Large intestine (tissue), 12 donors: ENCODE measurements at places on chromosomes 6 and 20.

DNA sequence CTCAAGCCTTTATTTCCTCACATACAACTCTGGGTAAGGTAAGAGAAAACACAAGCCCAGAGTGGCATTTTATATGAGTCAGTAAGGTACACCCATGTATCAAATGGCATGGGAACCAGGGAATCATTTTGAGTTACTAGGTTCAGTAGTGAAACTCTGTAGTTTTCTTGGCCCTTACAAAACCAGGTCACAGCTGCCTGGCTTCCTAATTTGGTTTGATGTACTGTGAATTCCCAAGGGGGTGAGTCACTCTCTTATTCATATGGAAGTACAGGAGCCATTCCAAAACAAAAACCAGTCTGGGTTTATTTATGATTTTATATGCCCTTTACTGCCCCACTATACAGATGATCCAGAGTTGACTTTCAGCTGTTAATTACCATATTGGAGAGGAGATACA is 70.7 kb downstream of the PDE7B start:
- no peaks in the 10 kb centered on the region for H3K4me1 ChIP-seq
- H3K27me3 ChIP-seq = peaks cover 2% of the 10 kb centered on the region
- DNase-seq = no peak
- H3K27ac ChIP-seq = no peak overlapping the region
- H3K4me3 ChIP-seq = no peak overlapping the region

GRCh38 chr20:48169650-48170225 is 384.5 kb upstream of the SULF2 start:
- no peaks in the 10 kb centered on the region for H3K36me3 ChIP-seq
- H3K4me1 ChIP-seq = peaks cover 12% of the 10 kb centered on the region
- H3K4me3 ChIP-seq = no peak overlapping the region
- H3K27ac ChIP-seq = no peak overlapping the region
- no peak for DNase-seq

DNA sequence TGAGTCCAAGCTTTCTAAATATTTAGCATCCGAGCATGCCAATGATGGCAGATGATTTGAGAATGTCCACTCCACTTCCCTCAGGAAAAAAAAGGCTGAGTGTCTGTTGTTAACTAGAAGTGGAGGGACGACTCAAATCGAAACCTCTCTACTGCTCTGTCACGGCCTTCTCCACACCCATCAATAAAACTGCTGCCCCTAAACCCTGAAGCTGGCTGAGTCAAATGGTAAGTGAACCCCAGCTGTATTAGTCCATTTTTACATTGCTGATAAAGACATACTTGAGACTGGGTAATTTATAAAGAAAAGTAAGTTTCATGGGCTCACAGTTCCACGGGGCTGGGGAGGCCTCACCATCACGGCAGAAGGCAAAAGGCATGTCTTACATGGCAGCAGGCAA is 707.0 kb downstream of the QKI start:
- H3K4me1 ChIP-seq = no peaks in the 10 kb centered on the region
- no peaks in the 10 kb centered on the region for H3K27me3 ChIP-seq
- DNase-seq = no peak
- H3K36me3 ChIP-seq = no peaks in the 10 kb centered on the region
- H3K4me3 ChIP-seq = no peak overlapping the region

DNA sequence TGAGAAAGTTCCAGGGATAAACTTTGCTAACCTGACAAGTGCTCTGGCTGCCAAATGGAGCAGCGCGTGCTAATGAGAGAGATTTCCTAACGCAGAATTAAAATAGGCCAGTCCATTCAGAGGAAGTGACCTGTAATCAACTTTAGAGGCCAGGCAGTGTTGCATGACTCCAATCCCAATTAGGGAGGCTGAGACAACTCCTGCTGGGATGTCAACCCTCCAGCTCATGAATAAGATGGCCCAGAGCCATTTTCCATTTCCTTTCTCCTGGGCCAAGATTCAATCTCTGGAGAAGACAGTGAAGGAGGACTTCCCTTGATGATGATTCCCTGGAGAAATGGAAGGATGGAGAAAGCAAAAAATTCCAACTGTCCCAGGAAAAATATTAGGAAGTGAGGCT is 241.5 kb upstream of the RNF24 start:
- no peaks in the 10 kb centered on the region for H3K4me1 ChIP-seq
- H3K27me3 ChIP-seq = peaks cover 16% of the 10 kb centered on the region
- no peak for DNase-seq
- H3K36me3 ChIP-seq = no peaks in the 10 kb centered on the region

DNA sequence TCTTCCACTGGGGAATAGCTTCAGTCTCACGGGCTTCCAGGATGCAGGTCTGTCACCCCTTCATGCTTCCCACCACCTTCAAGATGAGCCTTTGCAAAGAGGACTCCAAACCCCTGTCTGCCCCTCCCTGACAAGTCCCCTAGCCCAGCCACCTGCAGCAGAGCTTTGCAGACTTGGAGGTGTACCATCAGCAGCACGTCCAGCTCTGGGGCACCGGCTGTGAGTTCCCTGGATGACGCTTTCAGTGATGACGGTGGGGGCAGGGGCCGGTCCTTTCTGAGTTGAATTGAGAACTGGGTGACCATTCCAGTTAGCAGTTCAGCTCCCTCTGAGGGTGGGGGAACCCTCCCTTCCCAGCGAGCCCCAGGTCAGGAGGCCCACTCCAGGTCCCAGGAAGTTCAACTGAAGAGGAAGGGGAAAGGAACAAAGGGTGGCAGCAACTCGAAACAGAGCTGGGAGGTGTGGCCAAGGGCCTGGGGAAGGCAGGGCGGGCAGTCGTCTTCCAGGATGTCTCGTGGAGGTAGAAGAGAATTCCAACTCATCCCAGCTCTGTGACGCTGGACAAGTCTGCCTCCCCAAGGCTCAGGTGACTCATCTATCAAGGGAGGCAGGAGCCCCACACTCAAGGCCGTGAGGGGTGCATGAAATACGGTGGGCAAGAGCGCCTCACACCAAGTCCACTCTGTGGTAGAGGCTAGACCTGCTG is 86.0 kb downstream of the PTPN1 start:
- no peaks in the 10 kb centered on the region for H3K36me3 ChIP-seq
- peaks cover 6% of the 10 kb centered on the region for H3K27me3 ChIP-seq
- peaks cover 7% of the 10 kb centered on the region for H3K4me1 ChIP-seq
- peak; percentile 31 for DNase-seq

DNA sequence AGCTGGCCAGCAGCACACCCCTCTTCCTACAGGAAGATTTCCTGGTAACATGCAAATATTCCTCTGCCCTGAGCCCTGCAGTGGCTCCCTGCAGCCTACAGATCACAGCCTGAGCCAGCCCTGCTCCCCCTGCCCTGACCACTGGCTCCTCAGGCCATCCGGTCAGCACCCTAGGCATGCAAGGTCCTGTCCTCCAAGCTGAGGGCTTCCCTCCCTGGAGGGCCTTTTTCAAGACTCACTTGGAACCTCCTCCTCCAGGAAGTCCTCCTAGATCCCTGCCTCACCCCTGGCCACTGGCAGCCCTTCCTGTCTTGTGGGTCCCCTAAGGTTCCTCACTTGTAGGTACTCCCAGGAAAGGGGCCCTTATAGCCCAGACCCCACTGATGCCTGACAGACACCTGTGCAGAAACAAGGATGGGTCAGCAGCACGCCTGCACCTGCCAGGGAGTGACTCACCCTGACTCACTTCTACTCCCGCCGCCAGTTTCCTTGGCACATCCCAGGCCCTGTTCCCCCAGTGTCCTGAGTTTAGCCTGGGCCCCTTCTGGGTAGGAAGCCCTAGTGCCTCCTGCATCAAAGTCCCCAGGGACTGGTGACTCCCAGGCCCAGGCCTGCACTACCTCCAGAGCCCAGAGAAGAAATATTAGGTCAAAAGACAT is 3.2 kb downstream of the SLC4A11 start:
- no peak overlapping the region for H3K27ac ChIP-seq
- peaks cover 63% of the 10 kb centered on the region for H3K27me3 ChIP-seq
- DNase-seq = no peak
- H3K4me1 ChIP-seq = peaks cover 11% of the 10 kb centered on the region
- H3K36me3 ChIP-seq = no peaks in the 10 kb centered on the region

- H3K27ac ChIP-seq = no peak overlapping the region
- H3K4me3 ChIP-seq = no peak overlapping the region
- H3K27me3 ChIP-seq = no peaks in the 10 kb centered on the region
- DNase-seq = no peak
- no peaks in the 10 kb centered on the region for H3K4me1 ChIP-seq
Observed at GRCh38 chr6:117167520-117168271, 97.7 kb upstream of the VGLL2 start.

DNA sequence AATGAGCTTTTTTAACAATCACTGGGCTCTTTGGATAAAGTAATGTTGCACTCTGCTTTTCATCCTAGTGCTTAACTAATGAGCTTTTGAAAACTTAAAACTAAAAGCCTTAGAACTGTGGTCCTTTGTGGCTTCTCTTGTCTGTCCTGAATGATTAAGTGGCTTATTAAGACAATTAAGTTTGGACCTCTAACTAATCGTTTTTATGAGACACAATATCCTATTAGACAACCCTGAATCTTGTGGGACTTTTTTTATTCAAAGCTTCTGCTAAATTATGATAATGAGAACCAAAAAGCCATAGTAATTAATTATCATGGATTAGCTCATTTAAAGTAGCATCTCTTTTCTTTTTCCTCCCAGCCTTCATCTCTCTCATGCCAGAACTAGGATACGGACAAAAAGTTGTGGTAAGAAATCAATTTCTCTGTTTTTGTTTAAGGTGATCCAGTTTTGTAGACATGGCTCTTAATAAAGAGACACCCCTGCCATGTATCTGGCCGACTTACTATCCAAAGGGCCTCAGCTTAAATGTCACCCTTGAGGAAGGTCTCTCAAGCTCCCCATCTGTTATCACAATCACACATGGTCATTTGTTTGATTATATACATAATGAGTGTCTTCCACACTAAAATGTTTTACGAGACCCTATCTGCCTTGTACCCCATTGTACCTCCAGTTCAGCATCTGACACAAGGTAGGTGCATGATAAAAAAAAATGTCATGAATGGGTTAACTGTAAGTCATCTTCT is 384.4 kb upstream of the IRAK1BP1 start:
- no peaks in the 10 kb centered on the region for H3K27me3 ChIP-seq
- H3K4me1 ChIP-seq = no peaks in the 10 kb centered on the region
- H3K27ac ChIP-seq = no peak overlapping the region
- no peaks in the 10 kb centered on the region for H3K36me3 ChIP-seq
- DNase-seq = no peak
- H3K4me3 ChIP-seq = no peak overlapping the region

GRCh38 chr6:170292407-170293158 is 1.7 kb upstream of the DLL1 start:
- peaks cover 25% of the 10 kb centered on the region for H3K4me1 ChIP-seq
- H3K27me3 ChIP-seq = peaks cover 94% of the 10 kb centered on the region
- peaks cover 9% of the 10 kb centered on the region for H3K36me3 ChIP-seq
- DNase-seq = no peak
- no peak overlapping the region for H3K4me3 ChIP-seq
- no peak overlapping the region for H3K27ac ChIP-seq

DNA sequence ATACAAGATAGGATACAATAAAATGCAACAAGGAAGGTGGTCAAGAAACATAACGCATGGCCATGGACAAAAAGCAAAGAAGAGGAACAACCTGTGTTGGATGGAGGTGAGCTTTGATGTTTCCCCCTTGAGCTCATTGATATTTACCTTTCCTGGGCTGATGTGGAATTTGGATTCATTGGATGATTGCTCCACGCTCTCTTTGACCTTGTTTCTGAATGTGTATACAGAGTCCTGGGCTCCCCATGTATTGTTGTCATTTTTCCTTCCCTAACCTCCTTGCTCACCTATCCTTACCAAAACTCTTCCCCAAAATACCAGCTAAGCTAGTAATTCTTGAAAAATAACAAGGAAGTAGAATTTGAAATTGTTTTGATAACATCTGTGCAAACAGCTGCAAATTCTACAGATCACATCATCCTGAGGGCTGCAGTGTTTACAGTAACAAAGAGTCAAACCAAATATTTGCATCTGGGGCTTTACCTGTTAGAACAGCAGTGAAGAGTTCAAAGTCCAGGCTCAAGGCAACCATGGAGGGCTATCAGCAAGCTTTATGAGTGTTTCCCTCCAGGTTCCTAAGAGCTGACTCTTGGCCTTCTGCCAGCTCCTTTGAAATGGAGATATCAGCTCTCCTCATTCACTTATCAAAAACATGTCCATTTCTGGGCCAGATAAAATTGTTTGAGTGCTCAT is 214.3 kb upstream of the MARCKS start:
- no peaks in the 10 kb centered on the region for H3K36me3 ChIP-seq
- DNase-seq = peak; percentile 96
- H3K4me3 ChIP-seq = no peak overlapping the region

GRCh38 chr6:121838842-121839241 is 403.4 kb downstream of the GJA1 start:
- no peaks in the 10 kb centered on the region for H3K36me3 ChIP-seq
- H3K4me3 ChIP-seq = no peak overlapping the region
- H3K27me3 ChIP-seq = no peaks in the 10 kb centered on the region
- H3K27ac ChIP-seq = no peak overlapping the region

DNA sequence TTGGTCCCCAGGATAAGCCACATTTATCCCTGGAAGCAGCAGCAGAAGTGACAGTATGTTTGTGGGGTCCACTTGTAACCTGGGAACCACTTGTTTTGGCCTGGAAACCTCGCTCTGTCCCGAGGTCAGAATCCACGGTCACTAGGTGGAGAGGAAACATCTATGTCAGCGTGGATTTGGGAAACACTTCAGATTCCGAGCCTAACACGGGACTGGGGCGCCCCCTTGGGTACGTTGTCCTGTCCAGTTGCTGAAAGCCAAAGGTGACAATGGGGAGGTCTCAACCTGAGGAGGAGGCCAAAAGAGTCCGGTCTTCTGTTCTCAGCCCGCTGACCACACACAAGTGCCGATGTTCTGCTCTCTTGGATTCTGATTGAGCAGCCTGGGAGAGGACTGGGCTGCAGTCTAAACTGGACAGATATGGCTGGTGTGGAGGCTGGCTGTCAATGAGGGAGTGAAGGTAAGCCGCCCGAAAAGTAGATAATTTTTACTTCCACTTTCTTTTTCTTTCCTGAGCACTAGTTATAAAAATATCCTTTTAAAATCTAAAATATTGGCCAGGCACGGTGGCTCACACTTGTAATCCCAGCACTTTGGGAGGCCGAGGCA is 4.9 kb upstream of the ZFP57 start:
- no peaks in the 10 kb centered on the region for H3K36me3 ChIP-seq
- no peak for DNase-seq
- H3K27me3 ChIP-seq = peaks cover 10% of the 10 kb centered on the region
- no peak overlapping the region for H3K27ac ChIP-seq

- H3K27ac ChIP-seq = no peak overlapping the region
- H3K4me3 ChIP-seq = no peak overlapping the region
- H3K36me3 ChIP-seq = no peaks in the 10 kb centered on the region
- H3K4me1 ChIP-seq = no peaks in the 10 kb centered on the region
- no peaks in the 10 kb centered on the region for H3K27me3 ChIP-seq
- DNase-seq = no peak
Observed at GRCh38 chr20:18677126-18677525, 89.3 kb downstream of the DTD1 start.

DNA sequence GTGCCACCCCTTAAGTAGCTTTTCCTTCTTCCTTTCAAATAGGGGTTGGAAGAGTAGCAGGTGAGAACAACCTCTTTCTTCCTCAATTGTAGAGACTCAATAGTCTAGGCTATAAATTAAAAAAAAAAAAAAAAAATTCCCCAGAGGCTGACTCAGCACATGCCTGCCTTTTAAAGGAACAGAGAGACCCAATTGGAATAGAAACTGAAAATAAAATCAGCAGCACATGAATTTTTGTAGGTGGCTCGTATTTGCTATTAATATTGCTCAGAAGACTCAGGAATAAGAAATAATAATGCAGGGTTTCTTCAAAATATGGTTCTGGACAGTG is 19.3 kb downstream of the TOP1 start:
- peaks cover 36% of the 10 kb centered on the region for H3K4me1 ChIP-seq
- peak overlapping the region; percentile 47 for H3K27ac ChIP-seq
- no peak for DNase-seq
- H3K36me3 ChIP-seq = no peaks in the 10 kb centered on the region
- no peaks in the 10 kb centered on the region for H3K27me3 ChIP-seq
